ENCODE measurements at places on chromosomes 5 and 9. TPM values are rescaled to one million over a fixed set of nuclear protein-coding genes. Genes with fewer than 3 reads are reported as not detected.
A peak's percentile ranks its signal among the peaks of the same experiment; 100 is the strongest.

Gene LCN10
- total RNA-seq = not detected

- peak; percentile 56 for DNase-seq
Observed at GRCh38 chr5:168076561-168076991, 214.9 kb upstream of the WWC1 start.

- no peak for DNase-seq
Observed at GRCh38 chr5:122788996-122789395, 14.1 kb downstream of the SNX2 start.

DNA sequence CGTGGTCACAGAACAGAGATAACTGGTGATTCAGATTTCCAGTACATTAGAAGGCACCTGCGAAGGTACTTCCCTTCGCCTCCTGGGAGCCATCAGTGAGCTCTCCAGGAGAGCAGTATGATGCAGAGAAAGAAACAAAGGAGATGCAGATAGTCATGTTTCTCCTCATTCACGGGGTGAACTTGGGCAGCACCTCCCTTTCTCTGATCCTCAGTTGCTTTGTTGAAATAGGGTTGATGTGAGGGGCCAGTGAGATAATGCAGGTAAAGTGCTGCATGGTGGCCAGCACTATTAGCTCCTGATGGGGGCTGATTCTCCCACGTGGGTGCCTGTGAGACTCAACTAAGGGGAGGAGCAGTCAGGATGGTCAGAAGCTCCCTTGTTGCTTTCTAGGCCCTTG lies 46.6 kb upstream of the ZNF169 start:
- no peak for DNase-seq

Gene FOXD4L3
- total RNA-seq = not detected

- DNase-seq = no peak
Observed at GRCh38 chr5:140115186-140115500, 1.2 kb downstream of the PURA start.

- DNase-seq = no peak
Observed at GRCh38 chr5:158483281-158483860, 616.3 kb downstream of the EBF1 start.

- DNase-seq = no peak
Observed at GRCh38 chr5:95149387-95149786, 135.5 kb downstream of the MCTP1 start.

- no peak for DNase-seq
Observed at GRCh38 chr9:134410071-134410834, 84.0 kb downstream of the RXRA start.

GRCh38 chr9:16459421-16460148 lies 410.9 kb downstream of the BNC2 start:
- no peak for DNase-seq

DNA sequence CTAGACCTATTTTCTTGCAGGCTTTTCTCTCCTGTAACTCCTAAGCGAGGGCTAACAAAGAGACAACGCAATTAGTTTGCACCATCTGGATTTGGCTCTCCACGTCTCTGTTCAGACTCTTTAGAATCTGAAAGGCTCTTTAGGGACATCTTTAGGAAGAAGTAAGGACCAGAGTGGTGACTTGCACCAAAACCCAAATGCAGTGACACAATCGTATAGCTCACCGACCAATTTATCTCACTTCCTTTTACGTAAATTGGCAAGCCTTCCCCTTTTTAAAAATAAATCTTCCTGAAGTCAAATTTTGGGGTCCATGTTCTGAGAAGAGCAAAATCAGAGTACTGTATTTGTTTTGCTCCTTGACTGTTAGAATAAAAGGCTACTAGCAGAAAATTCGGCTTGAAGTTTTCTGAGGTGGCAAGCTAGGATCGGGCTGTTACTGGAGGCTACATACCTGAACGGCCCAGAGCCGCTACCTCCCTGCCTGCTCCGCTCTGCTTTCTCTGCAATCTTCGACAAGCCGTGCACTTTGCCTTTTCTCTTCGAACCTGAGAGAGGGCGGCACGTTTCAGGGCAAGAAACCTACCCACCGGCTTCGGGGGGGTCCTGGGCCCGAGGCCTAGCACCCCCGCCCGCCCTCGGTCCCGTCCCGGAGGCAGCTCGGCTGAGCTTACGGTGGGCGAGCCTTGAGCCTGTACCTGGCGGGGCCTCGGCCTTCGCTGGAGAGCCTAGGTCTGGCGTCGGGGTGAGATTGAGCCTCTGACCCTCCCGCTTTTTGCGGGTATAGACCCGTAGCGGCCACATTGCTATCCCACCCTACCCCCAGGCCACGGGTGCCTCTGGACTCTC lies 537 bp downstream of the MEIKIN start:
- DNase-seq = no peak

DNA sequence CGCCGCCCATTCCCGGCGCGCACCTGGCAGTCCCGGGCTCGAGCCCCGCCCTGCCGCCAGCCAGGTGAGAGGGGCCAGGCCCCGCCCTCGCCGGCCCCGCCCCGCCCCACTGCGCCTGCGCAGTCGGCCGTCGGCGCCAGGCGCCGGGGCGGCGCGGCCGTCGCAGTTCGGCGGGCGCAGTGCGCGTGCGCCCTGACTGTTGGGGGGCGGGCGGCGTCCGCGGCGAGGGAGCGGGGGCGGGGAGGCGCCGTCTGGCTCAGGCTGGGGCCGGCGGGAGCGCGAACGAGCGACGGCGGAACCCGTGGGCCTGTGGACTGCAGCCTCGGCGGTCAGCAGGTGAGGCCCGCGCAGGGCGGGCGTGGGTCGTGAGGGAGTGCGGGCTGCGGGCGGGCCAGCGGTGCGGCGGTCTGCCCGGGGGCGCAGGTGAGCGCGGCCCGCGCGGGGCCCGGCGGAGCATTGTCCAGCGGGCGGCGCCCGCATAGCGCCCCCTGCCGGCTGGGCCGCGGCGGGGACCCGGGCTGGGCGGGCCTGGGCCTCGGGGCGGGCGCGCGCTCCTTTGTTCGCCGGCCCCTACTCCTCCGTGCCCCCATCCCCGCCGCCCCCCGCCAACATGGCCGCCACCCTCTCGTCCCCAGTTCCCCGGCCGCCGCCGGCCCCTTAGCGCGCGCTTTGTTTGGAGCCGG lies at the start of gene SPIN1:
SPIN1 (plus strand) TSS at position 242 of the 683 bp plus-strand sequence. CDS start 38,096 bp downstream, outside the sequence.
- peak; percentile 72 for DNase-seq

Gene BTNL9
- total RNA-seq = not detected

DNA sequence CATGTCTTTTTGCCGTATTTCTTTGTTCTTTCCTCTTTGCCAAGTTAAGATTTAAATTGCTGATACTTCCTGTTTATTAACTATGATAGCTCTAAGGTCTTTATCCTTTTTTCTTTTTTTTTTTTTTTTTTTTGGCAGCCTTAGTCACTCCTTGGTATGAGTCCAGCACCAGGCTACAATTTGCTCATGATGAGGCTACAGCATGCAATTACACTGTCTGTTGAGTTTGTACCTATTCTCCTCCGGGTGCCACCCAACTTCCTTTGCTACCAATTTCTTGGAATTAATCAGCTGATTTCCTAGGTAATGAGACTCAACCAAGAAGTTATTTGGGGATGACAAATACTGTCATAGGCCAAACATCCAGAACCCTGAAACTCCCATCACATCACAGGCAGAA lies 25.5 kb downstream of the ACTL7B start:
- DNase-seq = no peak

Gene PCDHB5
- total RNA-seq = 3.0 TPM

DNA sequence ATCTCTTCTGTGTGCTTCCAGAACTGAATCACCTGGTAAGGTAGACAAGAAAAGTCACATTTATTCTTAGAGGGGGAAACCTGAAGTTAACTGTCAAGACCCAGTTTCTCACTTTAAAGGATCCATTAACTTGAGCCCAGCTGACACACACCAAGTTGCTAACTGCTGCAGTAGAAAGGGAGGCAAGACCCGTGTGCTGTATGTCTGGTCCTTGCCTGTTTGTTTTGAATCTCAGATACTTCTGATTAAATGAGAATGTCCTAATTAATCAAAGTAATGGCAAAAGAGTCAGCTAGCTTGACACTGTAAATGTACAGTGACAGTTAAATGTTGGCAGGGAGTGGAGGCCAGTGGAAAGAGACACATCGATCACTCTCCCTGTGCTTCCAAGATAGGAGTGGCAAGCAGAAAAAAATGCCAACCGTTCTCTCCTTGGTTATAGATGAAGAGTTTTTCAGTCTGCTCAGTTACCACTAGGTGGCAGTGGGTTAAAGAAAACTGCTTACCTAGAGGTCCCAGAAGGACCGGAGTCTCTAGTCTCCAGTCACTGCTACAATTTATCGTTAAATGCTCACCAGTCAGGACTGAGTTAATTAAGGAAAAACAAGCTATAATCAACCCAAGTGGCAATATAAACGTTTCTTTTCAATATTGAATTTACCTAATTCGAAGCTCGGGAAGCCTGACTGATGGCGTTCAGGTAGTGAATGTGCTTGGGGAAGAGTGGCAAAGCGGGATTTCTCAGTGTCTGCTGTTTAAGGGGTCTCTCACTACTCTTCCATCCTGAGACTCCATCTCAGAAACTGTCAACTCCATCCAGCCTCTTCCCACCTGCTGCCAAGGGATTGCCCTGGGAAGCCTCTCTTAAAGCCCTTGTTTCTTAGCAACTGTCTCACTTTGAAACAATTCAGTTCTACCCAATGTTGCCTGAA lies 18.4 kb downstream of the LSM11 start:
- peak; percentile 10 for DNase-seq

DNA sequence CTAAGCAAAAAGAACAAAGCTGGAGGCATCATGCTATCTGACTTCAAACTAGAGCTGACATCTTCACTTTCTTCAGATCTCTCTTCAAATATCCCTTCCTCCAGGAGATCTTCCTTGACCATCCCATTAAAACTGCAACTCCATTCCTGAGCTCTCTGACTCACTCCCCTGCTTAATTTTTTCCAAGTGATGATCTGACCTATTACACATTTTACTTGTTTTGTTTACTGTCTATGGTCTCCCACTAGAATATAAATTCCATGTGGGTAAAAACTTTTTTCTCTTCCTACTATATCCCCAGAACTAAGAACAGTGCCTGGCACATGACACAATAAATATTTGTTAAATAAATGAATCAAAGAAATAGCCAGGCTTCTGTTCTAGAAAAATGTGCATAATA lies 87.5 kb downstream of the SLIT3 start:
- DNase-seq = no peak

Gene SHISAL2B
- total RNA-seq = 0.55 TPM

DNA sequence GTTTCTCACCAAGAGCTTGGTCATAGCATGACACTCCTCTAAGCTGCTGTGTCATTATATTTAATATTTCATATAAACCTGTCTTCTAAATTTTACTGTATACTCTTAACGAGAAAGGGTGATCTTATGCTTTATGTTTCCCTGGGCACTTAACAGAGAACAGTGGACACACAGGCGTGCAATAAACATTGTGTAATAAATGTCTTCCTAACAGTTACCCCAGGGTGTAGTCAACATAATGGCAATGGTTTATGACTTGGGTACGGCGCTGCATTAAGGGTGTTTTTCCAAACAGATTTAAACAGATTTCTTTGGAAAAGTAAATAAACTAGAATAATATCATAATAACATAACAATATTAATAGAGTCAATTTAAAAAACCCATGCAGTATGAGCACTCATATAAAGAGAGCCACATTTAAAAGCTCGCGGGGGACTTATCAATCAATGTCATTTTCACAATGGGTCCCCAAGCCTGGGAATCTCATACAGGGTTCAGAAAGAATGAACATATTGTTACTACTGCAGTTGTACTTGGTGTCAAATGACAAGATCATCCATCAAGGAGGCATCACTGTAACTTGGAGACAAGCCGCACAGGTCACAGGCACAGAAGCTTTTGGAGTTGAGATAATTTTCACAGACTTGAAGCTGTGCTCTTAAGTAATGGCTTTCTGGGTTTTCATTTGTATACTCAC lies 376.4 kb downstream of the CTNND2 start:
- no peak for DNase-seq

Gene NUTM2G
- not detected for total RNA-seq

GRCh38 chr9:3292311-3292710 lies 233.5 kb downstream of the RFX3 start:
- DNase-seq = no peak

DNA sequence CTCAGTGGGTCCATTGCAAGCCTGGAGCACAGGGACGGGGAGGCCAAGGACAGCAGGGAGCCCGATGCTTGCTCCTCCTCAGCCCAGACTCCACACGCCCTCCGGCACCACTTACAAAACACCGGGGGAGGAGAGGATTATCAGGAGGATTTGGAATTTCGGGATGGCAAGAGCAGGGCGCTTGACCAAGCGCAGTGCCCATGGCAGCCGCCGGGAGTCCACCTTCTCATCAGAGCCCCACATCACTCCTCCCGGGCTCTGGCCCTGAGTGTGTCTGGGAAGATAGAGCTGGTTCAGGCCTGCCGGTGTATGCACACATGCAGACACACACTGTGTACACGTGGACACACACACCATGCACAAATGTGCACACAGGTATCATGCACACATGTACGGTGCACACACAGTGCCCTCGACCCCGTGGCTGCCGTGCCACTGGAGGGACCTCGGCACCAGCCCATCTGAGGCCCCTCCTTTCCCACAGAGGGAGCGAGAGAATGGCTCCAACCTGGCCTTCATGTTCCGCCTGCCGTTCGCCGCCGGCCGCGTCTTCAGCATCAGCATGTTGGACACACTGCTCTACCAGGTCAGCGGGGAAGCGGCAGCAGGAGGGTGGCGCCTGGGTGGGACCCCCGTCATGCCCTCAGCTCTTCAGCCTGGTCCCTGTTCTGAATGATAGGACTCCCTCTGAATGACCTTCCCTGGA lies 81.7 kb downstream of the KCNT1 start:
- no peak for DNase-seq

Gene HAND1
- not detected for total RNA-seq

DNA sequence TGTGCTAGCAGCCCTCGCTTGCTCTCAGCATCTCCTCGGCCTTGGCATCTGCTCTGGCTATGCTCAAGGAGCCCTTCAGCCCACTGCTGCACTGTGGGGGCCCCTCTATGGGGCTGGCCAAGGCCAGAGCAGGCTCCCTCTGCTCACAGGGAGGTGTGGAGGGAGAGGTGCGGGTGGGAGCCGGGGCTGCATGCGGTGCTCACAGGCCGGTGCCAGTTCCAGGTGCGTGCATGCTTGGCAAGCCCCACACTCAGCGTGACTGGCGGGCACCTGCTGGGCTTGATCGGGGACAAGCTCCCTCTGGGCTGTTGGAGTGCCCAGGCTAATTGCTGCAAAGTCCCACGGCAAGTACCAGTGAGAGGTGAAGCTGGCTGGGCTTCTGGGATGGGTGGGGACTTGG lies 170.5 kb downstream of the TRIM36 start:
- no peak for DNase-seq

GRCh38 chr5:176438959-176439757 lies 9.0 kb upstream of the FAF2 start:
- DNase-seq = no peak

DNA sequence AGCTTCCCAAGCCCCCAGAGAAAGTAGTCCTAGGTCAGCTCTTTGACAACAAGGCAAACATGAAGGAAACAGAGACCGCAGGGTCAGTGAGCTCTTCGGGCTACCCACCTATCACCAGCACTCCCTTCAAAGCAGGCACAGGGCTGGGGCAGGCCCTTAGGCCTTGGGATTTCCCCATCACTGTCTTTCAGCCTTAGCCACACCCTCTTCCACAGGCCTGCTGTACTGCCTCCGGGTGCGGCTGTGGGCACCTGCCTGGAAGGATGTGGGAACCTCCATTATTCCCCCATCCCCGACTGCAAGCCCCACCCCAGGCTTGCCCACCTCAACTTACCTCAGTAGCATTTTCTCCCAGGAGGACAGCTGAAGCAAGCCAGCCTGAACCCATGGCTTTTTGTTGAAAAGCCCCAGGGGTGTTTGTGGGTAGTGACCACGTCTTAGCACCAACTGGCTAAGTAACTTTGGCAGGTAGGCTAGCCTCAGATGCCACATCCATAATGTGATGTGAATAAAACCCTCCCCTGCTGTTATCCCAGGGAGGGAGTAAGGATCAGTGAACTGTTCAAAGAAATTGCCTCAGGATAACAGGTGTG lies 100.2 kb downstream of the PIK3R1 start:
- no peak for DNase-seq
